ENCODE measurements at places on chromosomes 4 and X. TPM values are rescaled to one million over a fixed set of nuclear protein-coding genes. Genes with fewer than 3 reads are reported as not detected.

- DNase-seq, result no peak
These were observed 19.0 kb downstream of the TMEM47 start for GRCh38 chrX:34638116-34638515.

DNA sequence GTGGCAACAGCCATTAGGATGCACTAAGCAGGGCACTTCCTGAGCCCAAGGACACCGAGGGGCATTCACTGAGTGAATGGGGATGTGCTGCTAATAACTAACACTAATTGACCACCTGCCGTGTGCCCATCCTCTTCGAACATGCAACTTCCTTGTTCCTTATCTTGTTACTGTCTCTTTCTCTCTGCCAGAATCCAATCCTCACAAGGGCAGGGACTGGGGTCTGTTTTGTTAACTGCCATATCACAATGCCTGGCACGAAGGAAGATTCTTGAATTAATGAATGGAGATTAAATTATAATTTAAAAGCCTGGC lies 1.3 kb downstream of the ERAS start:
- no peak for DNase-seq

DNA sequence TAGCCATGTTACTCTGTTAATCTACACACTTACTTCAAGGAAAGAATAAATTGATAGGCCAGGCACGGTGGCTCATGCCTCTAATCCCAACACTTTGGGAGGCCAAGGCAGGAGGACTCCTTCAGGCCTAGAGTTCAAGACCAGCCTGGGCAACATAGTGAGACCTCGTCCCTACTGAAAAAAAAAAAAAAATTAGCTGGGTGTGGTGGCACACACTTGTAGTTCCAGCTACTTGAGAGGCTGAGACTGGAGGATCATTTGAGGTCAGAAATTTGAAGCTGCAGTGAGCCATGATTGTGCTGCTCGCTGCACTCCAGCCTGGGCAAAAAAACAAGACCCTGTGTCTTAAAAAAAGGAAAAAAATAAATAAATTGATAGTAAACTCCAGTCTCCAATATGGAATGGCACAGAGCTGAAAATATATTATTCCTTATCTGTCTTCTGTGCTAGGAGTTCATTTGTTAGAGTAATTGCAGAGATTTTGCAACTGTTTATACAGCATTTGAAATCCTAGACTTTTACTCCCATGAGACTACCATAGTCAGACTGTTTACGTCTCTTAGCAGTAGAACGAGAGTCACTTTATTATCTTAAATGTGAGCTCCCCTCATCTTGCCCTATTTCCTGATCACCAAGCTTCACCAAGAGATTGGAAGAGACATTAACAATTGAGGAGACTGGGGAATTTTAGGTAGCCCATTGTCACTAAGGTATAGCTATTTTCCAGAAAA lies 18.8 kb upstream of the TMEM131L start:
- DNase-seq, result no peak

- DNase-seq, result no peak
These were observed 533.2 kb upstream of the FAT1 start for GRCh38 chr4:187256897-187257296.

- DNase-seq, result no peak
These were observed 136.5 kb upstream of the SMIM31 start for GRCh38 chr4:164617426-164617825.

DNA sequence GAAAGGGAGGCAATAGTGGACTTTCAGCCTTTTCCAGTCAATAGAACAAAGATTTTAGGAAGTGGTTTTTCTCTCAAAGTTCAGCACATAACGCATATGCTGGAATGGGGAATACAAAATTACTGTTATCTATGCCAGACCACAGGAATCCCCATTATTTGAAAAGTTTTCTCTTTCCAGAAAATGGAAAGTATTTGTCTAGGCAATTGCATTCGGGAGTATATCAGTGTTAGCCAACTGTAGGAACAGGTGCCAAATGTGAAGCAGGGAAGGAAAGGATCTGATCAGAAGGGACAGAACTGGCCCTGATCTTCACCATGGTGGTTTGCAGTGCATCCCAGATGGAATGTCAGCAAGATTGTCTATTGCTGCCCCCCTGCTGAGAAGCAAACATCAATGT lies 213.6 kb downstream of the CPE start:
- no peak for DNase-seq

- DNase-seq, result no peak
These were observed 1197.3 kb downstream of the TECRL start for GRCh38 chr4:63211776-63212479.

- no peak for DNase-seq
These were observed 310.5 kb upstream of the GIMD1 start for GRCh38 chr4:106679063-106679462.

- DNase-seq, result no peak
These were observed 51.9 kb downstream of the TMPRSS11F start for GRCh38 chr4:68077737-68078136.

GRCh38 chrX:72467135-72467534 lies 105.5 kb downstream of the HDAC8 start:
- DNase-seq, result no peak

- DNase-seq, result no peak
These were observed 10.6 kb downstream of the ABCG2 start for GRCh38 chr4:88147799-88148217.

The GYPE gene
- 0.19 TPM for total RNA-seq

The USP17L17 gene
- not detected for total RNA-seq

The AWAT2 gene
- total RNA-seq, result not detected
